WTC11 (cell line): ENCODE measurements at places on chromosomes 6 and 20.

GRCh38 chr6:119461187-119461586, 111.6 kb upstream of the MAN1A1 start:
- no peak for DNase-seq

DNA sequence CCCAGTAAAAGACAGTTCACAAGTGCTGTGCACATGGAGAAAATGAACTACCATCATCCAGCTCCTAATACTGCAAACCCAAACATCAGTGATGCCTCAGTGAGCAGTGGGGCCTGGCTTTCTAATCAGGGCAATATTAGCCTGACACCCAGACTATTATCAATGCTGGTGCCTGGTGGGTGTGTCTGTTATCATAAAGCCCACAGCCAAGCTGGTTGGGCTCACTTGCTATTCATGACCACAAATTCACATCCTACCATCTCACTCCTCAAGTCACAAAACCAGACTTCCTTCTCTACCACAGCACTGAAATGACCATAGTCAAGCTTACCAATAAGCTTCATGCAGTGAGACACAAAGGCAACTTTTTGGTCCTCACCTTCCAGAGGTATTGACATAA, 180.8 kb upstream of the PLN start:
- DNase-seq, result no peak

DNA sequence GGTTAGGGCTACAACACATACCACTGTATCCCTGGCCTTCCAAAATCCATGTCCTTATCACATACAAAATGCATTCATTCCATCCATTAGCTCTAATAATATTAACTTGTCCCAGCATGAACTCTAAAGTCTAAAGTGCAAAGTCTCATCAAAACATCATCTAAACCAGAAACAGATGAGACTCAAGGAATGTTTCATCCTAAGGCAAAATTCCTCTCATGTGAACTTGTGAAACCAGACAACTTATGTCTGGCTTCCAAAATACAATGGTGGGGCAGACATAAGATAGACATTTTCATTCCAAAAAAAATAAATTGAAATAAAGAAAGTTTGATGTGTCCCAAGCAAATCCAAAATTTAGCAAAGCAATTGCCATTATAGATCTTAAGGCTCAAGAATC, 257.4 kb downstream of the HTR1B start:
- no peak for DNase-seq

GRCh38 chr6:143150281-143150680, 89.6 kb downstream of the AIG1 start:
- no peak for DNase-seq

- DNase-seq, result no peak
These were observed 86.9 kb downstream of the RAMACL start for GRCh38 chr6:166499350-166500163.

DNA sequence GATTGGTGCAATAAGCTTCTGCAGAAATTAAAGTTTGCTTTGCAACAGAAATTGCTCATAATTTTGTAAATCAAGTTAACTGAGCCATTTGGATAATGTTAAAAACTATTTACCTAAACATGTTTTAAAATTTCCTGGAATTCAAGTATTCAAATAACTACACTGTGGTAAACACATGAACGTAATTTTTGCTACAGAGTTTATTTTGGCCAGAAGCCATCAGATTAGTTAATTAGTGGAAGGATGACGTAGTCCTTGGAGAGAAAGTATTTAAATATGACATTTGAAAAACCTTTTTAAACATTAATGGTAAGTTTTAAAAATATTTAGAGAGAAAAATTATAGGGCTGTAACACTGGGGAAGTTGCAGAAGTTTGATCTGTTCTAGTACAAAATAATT, 121.2 kb upstream of the UST start:
- DNase-seq, result no peak

DNA sequence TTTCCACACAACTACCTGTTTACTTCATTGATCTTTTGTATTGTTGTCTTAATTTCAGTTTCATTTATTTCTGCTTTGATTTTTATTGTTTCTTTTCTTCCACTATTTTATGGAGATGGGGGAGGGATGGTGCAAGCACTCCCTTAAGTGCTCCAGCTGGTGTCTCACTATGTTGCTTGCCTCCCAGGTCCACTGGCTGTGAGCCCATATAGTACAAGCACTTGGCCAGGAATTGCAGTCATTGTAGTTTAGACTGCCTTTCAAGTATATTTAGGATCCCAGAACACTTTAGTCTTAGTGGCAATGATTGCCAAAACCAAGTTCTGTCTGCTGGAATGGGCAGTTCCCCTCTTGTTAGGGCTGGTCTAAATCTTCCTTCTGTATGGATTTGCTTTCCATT, 34.9 kb upstream of the MAN1A1 start:
- no peak for DNase-seq

DNA sequence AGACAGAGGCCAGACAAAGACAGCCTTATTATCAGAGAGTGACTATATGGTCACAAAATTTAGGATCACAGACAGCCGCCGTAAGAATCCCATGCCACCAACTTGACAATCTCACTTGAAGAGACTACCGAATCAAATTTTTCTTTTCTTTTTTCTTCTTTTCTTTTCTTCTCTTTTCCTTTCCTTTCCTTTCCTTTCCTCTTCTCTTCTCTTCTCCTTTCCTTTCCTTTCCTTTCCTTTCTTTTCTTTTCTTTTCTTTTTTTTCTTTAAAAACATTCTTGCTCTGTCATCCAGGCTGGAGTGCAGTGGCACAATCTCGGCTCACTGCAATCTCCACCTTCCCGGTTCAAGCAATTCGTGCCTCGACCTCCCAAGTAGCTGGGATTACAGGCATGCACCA, 1.2 kb upstream of the EPPIN start:
- DNase-seq, result no peak

DNA sequence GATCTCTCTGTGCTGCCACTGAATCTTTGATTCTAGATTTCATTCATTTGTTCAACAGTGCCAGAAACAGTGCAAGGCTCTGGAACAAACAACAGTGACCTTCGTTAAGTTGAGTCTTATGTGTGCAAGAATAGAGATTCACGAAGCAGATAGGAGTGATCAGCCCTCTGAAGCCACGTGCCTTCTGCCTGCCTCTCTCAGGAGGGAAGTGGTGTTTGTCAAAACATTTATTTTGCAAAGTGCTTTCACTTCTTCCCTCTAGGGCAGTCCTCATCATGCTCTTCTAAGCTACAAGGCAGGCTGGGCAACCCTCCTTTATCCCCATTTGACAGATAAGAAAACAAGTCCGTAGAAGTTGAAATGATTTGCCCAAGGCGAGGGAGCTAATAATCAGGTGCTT, 204.3 kb downstream of the TFAP2C start:
- DNase-seq, result no peak

- DNase-seq, result no peak
These were observed 39.2 kb downstream of the FAM50B start for GRCh38 chr6:3888153-3888957.

DNA sequence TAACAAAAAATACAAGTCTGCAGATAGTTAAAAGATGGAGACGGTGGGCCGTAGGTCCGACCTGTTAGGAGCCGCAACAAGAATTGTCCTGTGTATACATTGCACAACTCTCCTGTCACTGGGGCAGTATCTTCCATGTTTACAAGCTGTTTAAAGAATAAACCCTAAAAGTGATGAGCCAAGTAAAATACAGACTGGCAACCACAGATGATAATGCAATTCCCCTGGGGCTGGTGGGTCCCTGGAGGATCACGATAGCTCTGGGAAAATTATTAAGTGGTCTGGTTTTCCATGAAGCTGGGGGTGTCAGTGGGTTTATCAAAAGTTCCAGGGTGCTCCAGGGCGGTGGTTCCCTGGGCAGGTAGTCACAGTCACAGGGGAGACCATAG, 8.1 kb upstream of the FAM50B start:
- no peak for DNase-seq

- DNase-seq, result no peak
These were observed 517.5 kb downstream of the RNF144B start for GRCh38 chr6:18904681-18905080.
